ENCODE measurements at places on chromosomes 2 and 18.

DNA sequence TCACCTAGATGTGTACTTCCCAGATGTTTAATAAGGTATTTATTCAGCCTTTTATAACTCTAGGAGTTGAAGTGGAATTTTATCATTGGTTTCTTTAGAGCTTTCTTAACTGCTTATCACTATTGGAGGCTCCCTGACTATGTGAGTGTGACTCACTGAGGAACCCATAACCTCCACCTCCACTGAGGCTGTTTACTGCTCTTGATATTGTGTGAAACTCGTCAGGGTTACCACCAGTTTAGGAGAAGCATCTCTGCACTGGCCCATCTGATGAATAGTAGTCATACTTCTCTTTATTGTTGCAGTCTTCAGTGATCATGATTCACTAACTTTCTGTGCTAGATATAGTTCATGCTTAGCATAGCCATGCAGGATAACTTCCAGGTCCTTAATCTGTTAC lies 79.6 kb upstream of the UBXN4 start:
- DNase-seq: no peak

- no peak for DNase-seq
Observed at GRCh38 chr2:200376513-200377354, 70.2 kb downstream of the SPATS2L start.

DNA sequence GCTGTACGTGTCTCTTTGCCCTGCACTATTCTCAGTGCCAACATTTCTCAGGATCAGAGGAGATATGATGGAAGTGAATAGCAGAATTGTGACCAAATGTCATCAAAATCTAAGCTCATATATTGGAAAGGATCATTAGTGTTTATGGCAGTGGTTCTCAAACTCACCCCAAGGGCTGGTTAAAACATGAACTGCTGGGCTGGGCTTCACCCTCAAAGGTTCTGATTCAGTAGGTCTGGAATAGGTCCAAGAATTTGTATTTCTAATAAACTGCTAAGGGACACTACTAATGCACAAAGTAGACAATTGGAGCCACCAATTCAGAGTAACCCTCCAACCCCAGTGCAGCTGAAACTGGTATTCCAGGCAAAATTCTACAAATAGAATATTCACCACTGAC lies 317.9 kb upstream of the UBE2E3 start:
- no peak for DNase-seq

- no peak for DNase-seq
Observed at GRCh38 chr2:65025453-65026123, 30.6 kb upstream of the CEP68 start.

- DNase-seq: no peak
Observed at GRCh38 chr18:5969989-5970403, 74.7 kb upstream of the TMEM200C start.

- DNase-seq: no peak
Observed at GRCh38 chr2:169108099-169108884, 38.9 kb downstream of the DHRS9 start.

- no peak for DNase-seq
Observed at GRCh38 chr18:37321582-37322491, 243.8 kb downstream of the CELF4 start.

GRCh38 chr2:191836471-191836852 lies 10.4 kb downstream of the CAVIN2 start:
- DNase-seq: no peak

GRCh38 chr2:231541645-231542044 lies 11.4 kb upstream of the NMUR1 start:
- no peak for DNase-seq

GRCh38 chr2:46989491-46990230 lies 74.1 kb upstream of the MCFD2 start:
- DNase-seq: no peak

GRCh38 chr18:11260961-11261461 lies 111.6 kb upstream of the PIEZO2 start:
- no peak for DNase-seq

DNA sequence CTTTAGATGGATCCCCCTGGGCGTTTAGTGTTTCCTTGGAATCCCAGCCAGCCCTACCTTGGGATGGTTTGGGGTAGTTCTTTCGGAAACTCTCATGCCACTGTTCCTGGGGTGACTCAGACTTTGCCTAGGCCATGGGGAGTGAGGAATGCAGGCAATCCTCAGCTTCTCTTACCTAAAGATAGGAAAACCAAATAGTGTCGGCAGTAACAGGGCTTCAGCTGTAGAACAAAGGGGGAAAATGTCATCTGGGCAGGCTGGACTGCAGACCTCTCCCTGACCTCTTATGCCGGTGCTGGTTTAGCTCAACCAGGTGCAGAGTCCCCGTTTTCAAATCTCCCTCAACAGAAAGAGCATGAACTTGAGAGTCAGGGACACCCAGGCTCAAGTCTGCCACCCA lies 252.1 kb downstream of the TSN start:
- DNase-seq: no peak

GRCh38 chr2:181354626-181355025 lies 102.6 kb upstream of the ITGA4 start:
- no peak for DNase-seq

GRCh38 chr2:149741646-149742045 lies 154.1 kb upstream of the MMADHC start:
- no peak for DNase-seq

DNA sequence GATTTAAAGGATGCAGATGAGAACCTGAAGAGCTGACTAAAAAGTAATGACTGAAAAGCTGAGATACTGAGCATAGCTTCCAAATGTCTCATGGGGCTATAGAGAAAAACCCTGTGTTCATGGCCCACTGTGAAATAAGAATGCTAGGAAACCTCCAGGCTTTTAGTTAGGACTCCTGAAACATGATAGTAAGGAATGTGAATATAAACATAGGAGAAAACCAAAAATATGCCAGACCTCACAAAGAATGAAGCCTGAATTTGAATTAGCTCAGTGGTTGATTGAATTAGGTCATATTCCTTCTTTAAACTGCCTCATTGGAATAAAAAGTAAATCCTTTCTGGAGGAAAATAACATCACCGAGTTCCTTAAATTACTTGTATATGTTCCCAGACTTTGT lies 194.5 kb upstream of the NXPH2 start:
- no peak for DNase-seq

All from stimulated activated CD8-positive, alpha-beta memory T cell treated with anti-CD3 and anti-CD28 coated beads, Interleukin-4, amount 100 ng/mL, for 1 hour (primary cell).